ENCODE measurements at places on chromosomes 3 and 15.

DNA sequence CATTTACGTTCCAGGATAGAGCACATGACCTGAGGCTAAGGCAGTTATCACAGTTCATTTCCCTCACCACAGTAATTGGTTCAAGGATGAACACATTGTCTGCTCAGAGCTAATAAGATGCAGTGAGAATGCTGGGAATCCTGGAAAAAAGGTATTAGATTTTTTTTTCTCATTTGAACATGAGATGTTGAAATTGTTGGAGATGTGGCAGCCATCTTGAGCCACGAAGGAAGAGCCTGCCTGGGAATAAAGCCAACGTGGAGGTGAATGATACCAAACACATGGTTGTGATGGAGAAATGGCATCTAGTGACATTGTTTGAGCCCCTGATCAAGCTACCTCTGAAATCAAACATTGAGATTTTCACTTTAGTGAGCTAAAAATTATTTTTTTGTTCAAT is 16.0 kb upstream of the STT3B start:
- no peak for DNase-seq

- DNase-seq = no peak
Measured at GRCh38 chr3:186653080-186653707, 12.6 kb upstream of the HRG start.

DNA sequence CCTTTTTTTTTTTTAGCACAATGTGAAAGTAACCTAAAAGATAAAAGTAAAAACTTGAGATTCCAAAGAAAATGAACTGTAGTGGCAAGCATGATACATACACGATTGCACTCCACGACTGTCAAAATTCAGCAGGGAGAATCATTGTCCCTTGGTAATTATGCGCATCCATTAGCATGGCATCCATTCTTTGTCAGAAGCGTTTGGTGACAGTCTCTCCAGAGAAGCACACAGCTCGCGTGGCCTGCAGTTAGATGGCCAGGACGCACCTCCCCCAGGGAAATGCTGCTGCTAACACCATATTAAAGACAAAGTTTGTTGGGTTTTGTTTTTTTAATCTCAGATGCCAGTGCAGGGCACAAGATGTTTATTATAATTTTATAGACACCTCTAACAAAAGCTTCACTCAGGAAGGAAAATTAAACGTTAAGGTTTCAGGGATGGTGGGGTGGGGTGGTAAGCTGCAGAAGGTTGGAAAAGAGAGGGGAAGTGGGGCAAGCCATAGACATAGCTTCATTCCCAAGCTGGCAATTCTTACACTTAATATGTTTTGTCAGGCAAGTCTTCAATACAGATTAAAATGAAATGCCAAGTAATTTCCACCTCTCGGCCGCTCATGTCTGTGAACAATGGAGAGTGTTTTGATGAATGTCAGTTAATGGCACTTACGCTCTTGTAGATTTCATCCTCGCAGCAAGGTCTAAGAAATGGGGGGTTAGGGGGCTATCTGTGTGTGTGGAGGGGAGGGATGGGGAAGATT is 142.8 kb upstream of the TOPAZ1 start:
- no peak for DNase-seq

DNA sequence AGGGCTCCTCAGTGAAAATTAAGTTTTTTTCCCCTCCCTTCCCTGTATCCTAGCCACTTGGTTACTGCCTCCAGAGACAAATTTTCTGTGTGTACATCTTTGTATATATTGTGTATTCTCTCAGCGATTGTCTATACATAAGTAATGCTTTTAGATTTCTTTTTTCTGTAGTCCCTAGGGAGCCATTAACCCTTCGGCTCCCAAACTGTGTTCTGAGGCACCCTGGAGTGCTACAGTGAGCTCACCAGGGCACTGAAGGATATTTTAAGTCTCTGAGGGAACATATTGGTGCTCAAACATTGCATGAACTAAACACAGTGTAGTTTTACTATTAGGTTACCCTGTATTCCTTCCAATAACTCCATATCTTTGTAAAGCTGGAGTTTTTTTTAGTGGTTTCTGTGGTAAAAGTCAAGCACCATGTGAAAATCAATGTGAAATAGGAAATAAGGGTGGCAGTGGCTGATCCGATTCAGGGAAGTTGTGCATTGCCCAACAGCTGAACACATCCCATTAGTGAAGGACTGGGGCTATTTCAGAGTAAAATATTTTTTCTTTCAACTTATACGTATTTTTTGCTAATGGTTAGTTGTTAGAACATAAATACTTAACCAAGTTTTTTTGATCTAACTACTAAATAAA is 43.0 kb downstream of the USP13 start:
- no peak for DNase-seq

- DNase-seq = no peak
Measured at GRCh38 chr3:40173227-40173721, 136.2 kb upstream of the EIF1B start.

- no peak for DNase-seq
Measured at GRCh38 chr3:135034291-135034768, 239.3 kb downstream of the EPHB1 start.

- no peak for DNase-seq
Measured at GRCh38 chr3:187623285-187623814, 46.8 kb downstream of the SST start.

- DNase-seq = no peak
Measured at GRCh38 chr3:48474619-48475018, 28.1 kb downstream of the ATRIP start.

DNA sequence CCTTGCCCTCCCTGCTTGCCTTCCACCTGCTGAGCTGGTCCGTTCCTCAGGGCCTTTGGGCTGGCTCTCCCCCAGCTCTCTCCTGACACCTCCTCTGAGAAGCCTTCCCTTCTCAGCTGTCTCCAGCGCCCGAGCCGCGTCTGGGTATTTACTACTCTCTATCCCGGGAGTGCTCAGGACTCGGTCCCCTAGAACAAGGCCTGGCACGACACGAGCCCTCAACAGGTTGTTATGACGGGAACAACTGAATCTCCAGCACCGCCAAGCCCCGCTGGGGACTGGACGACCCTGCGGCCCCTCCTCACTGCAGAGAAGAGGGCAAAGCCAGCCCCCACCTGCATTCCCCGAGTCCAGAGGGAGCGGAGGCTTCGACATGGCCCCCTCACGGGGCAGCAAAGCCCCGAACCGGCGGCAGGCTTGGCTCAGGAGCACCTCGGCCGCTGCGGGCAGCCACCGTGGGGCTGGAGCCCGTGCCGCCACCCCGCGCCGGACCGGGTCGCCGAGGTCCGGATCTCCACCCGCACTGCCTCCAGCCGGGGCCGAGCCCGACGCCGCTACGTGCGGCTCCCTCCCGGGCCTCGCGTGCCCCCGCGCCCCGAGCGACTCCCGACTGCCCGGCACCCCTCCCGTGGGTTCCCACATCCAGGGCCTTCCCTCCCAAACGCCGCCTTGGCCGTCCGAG is 792 bp downstream of the TPRA1 start:
- DNase-seq = no peak

DNA sequence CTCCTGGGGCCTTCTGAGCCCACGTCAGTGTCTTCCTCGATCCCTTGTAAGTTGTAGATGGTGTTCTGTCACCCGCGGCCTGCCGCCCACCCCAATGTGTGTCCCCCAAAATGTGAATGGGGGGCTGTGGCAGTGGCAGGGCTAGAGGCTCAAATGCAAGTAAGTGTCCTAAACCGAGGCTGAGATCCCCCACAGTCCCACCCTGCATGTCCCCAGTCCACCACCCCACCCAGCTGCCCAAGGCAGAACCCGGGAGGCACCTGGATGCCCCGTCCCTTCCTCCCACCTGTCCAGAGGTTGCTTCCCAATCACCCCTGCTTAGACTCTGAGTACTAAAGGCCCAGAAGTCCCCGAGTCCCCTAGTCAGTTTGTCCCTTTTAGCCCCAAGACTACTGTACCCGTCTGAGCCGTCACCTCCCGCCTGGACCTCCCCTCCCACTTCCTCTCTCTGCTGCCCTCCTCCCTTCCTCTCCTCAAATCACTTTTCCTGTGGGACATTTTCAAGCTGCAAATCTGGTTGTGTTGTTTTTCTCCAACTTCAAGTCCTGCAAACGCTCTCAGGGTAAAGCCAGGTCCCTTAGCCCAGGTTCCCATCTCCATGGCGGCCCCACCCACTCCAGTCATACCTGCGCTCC is 11.8 kb upstream of the PLXND1 start:
- no peak for DNase-seq

DNA sequence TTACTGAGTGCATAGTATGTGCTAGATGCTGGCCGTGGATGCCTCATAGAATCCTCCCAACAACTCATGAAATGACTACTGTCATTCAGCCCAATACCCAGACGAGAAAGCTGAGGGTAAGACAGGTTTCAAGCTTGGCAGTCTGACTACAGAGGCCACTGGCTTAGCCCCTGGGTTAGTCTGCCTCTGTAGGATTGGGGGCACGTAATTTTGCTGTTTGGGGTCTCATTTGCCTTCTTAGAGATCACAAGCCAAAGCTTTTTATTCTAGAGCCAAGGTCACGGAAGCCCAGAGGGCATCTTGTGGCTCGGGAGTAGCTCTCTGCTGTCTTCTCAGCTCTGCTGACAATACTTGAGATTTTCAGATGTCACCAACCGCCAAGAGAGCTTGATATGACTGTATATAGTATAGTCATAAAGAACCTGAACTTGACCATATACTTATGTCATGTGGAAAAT is 1.0 kb upstream of the CCR5 start:
- DNase-seq = no peak

DNA sequence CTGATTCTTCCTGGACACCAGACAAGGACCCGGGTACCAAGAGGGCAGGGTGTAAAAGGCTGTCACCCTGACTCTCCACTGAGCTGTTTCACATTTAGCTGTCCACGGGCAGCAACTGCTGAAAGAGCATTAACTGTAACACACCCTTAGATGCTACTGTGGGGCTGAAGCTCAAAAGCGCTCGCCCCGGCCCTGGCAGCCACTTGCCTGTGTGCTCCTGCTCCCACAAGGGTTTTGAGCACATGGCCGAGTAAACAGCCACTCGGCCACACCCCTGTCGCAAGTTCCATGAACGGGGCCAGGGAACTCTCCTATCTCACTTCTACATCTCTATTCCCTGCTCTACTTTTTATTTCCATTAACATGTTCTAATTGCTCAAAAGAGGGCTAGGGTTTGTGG is 421.7 kb downstream of the TUSC7 start:
- no peak for DNase-seq

GRCh38 chr3:173410849-173411248 is 13.3 kb downstream of the NLGN1 start:
- DNase-seq = no peak

GRCh38 chr3:34237946-34238345 is 439.5 kb downstream of the PDCD6IP start:
- DNase-seq = no peak

GRCh38 chr15:31488437-31489204 is 162.0 kb downstream of the KLF13 start:
- DNase-seq = no peak

DNA sequence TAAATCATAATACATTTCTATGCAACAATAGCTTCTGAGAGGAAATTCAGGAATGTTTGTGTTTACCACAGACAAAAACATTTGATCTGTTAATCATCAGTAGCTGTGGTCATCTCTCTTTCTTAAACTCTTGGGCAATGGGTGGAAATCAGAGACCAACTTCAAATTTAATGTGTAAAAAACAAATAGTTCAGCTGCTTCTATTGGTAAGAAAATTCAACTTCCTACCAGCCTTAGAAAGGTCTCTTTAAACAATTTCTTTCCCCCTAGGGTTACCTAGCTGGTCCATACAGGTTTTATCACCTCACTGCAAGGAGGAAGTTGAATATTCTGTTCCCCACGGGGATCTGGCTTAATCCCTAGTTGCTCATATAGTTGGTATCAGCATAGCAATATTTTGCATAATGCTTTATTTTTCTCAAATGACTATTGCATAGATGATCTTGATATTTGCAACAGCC is 20.3 kb upstream of the PPP4R2 start:
- no peak for DNase-seq

DNA sequence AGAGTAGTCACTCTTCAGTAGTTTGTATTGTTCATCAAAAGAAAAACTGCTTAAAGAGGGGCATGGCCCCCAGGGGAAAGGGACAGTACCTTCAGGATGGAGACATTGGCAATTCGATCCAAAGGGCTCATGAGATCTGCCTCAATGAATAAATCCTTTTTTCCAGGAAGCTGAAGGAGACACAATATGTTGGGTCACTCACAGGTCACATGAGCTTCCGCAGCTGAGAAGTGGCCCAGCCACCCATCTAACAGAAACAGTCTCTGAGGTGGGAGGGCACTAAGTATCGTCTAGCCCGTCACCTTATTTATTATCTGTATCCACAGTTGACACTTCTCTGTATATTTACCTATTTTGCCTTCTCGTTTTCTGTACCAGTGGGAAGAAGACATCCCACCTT is 4.7 kb downstream of the VPS33B start:
- DNase-seq = no peak

- DNase-seq = no peak
Measured at GRCh38 chr3:63328365-63328764, 50.3 kb downstream of the SYNPR start.

- DNase-seq = no peak
Measured at GRCh38 chr15:92906020-92906419, 5.9 kb downstream of the CHD2 start.

GRCh38 chr3:12142476-12142875 is 16.2 kb downstream of the TIMP4 start:
- DNase-seq = no peak

GRCh38 chr3:71153713-71154112 is 429.8 kb downstream of the FOXP1 start:
- no peak for DNase-seq

- DNase-seq = no peak
Measured at GRCh38 chr15:42152921-42153698, 3.3 kb downstream of the PLA2G4F start.

DNA sequence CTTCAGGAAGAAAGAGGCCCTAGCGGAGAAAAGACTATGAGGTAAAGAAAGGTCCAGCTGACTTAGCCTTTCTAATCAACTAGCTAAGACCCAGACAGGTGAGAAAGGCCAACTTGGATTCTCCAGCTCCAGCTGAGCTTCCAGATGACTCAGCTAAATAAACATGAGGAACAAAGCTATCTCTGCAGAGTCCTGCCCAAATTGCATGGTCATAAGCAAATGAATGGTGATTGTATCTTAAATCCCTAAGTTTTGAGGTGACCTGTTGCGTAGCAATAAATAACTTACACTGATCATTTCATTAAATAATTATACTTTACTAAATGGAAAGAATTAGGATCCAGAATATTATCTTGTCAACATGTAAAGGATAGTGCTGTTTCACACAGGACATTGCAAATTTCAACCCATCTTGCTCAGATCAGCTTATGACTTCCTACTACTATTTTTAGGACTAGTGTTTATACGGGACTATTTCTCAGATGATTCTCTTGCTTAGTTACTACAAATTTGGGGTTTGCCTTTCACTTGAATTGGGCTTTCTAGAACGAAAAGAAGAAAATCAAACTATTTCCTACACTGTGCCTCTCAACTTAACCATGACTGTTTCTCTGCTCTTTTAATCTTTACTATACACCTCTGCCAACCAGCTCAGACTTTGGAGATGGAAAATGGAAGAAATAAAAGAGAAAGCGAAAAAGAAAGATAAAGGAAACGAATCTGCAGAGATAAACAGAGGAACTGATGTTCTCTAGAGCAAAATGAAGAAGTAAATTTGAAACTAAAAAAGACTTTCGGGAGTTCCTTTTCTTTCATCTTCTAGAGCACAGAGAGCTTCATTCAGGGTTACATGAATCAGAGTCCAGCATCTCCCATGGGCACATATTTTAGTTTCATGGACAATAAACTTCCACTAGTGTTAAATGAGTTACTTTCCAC is 6.6 kb upstream of the ADGRG7 start:
- no peak for DNase-seq

- DNase-seq = no peak
Measured at GRCh38 chr3:38556640-38557358, 60.7 kb downstream of the EXOG start.

Measured in stimulated activated CD4-positive, alpha-beta T cell treated with anti-CD3 and anti-CD28 coated beads, TNF-alpha, amount 100 ng/mL, for 1 hour (primary cell).